ENCODE measurements at places on chromosomes 3 and 15.

DNA sequence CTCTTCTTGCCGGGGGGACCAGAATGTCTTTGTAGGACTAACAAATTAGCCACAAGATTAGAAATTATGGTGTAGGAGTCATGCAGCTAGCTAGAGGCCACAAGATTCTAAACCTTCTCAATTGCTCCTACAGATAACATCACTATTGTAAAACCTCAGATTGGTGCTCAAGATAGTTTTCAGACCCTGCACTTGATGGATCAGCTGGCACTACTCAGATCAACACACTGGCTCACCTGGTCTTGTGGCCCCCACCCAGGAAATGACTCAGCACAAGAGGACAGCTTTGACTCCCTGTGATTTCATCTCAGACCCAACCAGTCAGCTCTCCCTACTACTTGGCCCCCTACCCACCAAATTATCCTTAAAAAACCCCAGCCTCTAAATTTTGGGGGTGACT lies 124.1 kb upstream of the RASGRP1 start:
- no peak for DNase-seq

- DNase-seq, result no peak
These were observed 27.7 kb upstream of the CPNE4 start for GRCh38 chr3:132062535-132062934.

GRCh38 chr15:56205061-56205876 lies 38.4 kb downstream of the RFX7 start:
- no peak for DNase-seq

GRCh38 chr3:34568766-34569165 lies 770.3 kb downstream of the PDCD6IP start:
- no peak for DNase-seq
